Tibial artery (tissue), 4 donors: ENCODE measurements at places on chromosomes 5 and 9.

DNA sequence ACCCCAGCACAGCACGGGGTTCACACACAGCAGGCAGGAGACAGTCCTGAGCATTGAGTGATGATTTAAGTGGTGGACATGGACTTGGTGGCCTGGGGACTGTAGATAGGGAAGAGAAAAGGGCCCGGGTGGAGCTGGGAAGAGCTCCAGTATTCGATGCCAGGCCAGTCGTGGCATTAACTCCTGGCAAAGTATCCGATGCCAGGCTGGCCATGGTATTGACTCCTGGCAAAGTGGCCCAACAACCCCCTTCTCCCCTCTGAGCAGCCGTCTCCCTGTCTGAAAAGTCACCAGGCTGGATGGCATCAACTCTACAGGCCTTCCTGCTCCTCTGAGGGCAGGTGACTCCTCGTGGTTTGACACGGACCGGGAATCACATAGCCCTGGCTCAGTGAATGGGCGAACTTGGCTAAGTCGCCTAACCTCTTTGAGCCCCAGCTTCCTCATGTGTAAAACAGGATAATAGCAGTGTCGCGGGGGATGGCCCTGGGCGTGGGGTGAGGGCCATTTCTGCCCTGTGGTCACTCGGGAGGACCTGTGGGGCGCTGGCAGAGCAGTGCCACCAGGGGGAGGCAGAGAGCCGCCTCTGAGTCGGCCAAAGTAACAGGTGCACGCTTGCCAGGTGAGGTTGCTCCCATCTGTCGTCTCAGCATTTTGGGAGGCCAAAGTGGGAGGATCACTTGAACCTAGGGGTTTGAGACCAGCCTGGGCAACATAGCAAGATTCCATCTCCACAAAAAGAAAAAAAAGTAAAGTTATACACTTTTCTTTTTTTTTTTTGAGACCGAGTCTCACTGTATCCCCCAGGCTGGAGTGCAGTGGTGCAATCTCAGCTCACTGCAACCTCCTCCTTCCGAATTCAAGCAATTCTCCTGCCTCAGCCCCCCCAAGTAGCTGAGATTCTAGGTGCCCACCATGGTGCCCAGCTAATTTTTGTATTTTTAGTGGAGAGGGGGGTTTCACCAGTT lies 5.7 kb upstream of the SEC16A start:
- peak; percentile 84 for DNase-seq

DNA sequence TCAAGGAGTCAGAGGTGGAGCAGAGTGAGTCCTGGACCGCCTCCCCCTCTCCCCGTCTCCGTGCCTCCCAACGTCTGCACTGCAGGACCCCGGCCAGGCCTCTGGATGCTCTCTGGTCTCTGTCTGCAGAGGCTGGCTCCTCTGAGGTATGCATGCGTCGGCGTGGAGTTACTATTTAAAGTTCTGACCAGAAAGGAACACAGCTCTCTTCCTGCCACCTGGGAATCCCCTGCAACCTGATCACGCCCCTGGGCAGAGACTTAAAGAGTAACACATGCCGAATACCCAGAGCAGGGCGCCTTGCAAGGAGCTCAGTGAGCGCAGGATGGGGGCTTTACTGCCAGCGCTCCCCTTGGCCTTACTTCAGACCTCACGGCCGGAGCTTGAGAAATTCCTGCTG lies 16.0 kb downstream of the ANXA6 start:
- no peak for DNase-seq

GRCh38 chr9:32787816-32788215 lies 4.5 kb downstream of the TMEM215 start:
- DNase-seq = no peak

DNA sequence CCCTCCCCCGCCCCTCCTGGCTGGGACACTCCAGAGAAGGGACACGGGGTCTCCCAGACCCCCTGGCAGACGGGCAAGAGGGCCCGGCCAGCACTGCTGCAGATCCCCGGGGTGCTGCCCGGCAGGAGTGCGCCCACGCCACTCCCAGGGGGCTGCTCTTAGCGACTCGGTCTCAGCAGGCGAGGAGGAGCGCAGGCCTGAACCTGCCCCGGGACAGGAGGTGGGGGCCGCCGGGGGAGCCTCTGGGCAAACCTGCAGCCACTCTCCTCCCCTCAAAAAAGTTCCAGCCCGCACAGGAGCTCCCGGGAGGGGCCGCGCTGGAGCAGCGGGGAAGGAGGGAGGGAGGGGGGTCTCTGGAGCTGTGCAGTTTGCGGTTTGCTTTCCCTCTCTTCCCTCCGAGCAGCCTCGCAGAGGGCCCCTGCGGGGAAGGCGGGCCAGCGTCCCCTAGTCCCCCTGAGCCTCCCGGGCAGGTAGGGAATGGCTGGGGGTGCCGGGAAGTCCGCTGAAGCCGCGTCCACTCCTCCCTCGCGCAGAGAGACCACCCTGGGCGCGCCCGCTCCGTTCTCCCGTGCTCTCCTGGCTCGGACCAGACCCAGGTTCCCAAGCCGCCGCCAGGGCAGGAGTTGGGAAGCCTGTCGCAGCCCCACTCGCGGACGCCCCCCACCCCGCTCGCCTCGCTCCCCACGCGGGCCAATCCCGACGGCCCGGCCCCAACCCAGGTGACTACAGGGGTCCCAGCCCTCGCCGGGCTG lies 44.2 kb downstream of the NACC2 start:
- no peak for DNase-seq

DNA sequence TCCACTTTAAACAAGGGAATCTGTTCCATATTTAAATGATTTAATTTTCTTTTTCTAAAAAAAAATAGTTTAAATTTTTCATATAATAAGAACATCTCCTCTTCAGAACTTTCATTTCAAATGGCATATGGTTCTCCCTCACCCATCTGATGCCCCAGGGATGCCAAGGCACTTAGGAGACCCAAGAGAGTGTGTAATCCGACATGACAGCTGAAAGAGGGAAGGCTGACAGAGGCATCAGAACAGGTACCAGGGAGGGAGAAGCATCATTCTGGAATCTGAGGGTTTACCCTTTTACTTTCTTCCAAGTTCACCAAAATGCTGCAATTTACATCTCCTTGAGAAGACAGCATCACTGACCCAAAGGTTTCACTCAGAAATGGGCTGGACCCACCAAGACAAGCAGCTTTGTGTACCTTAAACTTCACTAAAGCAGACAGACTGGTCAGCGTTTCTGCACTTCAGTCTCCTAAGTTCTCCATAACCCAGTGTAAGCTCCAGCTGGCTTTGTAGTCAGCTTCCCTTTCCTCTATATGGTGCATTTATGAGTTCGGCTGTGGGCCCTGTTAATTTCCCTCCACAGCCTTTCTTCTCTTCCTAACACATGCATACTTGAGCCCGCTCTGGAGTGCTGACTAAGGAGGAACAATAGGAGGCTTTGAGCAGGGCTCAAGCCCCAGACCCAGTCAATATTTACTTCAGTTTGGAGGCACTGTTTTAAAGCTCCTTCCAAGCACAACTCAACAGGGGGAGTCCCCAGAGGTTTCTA lies 17.7 kb downstream of the EFNA5 start:
- DNase-seq = no peak

- DNase-seq = no peak
These were observed 81.9 kb downstream of the RMI1 start for GRCh38 chr9:84062538-84062937.

GRCh38 chr5:73454379-73455036 lies 5.9 kb upstream of the FOXD1 start:
- no peak for DNase-seq

DNA sequence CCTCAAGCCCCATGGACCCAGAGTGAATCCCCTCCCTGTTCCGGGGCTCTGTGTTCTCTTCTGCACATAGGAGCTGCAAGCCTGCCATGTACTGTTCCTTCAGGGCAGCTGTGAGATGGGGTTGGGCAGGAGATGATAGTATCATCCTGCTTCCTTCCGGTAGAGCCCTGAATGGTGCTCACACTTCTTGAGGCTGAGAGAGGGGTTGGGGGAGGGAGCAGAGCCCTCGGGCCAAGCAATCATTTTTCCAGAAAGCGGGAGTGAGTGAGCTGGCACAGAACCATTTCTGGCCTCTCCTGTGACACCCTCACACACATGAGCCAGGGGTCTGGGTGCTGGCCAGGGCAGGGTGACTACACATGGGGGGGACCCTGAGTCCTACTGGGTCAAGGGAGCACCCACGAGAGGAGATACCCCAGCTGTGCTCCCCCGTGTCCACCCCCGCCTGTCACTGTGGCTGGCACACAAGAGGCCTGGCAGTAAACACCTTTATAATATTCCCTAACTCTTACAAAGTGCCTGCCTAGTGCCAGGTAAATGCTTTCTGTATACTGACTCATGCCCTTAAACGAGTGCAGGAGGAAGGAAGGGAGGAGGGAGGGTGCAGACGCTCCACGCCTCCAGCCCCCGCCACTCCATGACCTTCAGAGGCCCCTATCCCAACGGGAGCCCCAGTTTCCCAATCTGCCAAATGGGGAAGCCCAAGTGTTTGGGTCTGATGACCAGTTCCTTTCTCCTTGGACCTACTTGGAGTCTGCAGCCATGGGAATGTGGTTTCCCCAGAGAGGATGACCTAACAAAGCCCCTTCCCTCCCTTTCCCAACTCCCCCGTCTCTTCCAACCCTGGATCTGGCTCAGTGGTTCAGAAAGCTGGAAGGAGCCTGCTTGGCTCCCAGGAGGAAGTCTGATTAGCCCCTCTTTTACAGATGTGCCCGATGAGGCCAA lies 15.5 kb downstream of the AKNA start:
- no peak for DNase-seq

- DNase-seq = no peak
These were observed 99.1 kb downstream of the PTTG1 start for GRCh38 chr5:160520609-160521391.

- DNase-seq = no peak
These were observed 57.2 kb downstream of the MTRR start for GRCh38 chr5:7925961-7926695.

DNA sequence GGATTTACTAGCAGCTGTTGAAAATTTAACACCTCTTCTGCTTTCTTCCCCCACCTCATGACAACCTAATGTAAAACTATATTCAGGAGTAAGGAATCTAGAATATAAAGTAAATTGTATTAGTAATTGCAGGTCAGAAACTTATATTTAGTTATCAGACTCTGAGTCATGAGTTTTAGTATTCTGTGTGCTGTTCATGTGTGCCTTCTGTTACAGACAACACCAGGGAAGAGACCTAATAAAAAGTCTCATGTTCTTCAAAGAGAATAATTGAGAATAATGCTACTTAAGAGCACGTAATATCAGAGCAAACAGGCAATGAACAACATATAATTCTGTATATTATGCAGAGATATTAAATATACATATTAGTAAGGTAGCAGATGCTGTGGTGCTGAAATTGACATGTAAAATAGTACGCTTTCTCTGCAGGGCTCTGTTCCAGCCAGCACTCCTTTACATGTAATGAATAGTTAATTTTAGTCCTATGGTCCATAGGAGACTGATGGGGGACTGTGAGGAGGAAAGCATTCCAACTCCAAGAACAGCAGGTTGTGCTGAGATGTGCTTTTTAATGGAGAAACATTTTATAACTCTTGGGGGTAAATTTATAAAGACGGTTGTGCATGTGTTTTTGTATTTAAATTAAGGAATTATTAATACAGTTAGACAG lies 106.4 kb downstream of the ZSWIM6 start:
- DNase-seq = no peak

- DNase-seq = peak; percentile 23
These were observed 43.4 kb downstream of the IRF1 start for GRCh38 chr5:132447196-132447595.

GRCh38 chr9:113598451-113598850 lies 134.9 kb downstream of the RGS3 start:
- no peak for DNase-seq

GRCh38 chr5:111635151-111635902 lies 121.7 kb downstream of the NREP start:
- DNase-seq = no peak

DNA sequence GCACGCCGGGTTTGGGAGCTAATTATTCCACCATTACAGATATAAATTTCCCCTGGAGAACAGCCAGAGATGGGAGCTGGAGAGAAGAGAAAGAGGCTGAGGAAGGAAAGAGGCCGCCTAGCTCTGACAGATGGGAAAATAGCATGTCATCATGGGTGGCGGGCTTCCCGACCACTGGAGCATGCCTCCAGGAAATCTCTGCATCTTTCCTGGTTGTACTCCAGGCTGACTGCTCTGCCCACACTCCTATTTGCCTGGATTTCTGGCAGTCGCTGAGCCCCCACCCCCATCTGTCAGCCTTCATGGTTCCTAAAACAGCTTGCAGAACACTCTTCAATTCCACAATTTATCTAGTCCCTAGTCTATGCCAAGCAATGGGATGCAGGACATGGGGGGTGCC lies 14.3 kb upstream of the GABRP start:
- DNase-seq = no peak

DNA sequence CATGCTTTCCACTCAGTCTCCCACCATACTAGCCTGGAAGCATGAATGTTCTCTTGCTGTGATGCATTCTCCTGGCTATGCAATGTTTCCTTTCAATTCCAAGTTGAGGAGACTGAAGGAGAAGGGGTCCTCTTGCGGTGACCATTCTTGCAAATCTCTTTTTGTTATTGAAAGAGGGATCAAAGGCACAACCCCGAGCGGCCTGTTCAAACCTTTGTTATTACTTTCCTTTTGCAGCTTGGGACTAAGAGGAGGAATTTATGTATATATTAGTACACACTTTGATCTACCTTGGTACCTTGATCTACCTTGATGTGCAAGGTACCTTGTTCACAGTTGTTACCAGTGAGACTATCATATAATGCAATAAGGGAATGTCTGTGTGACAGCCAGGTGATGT lies 147.3 kb downstream of the KCTD16 start:
- no peak for DNase-seq

DNA sequence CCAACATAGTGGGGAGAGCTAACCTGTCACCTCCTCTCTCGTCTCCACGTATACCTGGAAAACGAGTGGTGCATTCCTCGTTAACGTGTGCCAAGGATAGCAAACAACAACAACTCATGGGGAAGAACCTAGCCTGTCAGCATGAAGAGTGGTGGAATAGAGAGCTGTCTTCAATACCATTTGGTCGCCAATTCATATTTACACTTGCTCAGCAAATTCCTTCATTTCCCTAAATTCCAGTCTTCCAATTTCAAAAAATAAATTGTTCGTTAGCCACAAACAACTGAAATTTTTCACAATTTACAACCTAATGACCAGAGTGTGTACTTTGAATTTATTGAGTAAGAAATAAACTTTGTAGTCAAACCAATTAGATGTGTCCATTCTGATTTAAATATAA lies 344.8 kb downstream of the NTRK2 start:
- no peak for DNase-seq

DNA sequence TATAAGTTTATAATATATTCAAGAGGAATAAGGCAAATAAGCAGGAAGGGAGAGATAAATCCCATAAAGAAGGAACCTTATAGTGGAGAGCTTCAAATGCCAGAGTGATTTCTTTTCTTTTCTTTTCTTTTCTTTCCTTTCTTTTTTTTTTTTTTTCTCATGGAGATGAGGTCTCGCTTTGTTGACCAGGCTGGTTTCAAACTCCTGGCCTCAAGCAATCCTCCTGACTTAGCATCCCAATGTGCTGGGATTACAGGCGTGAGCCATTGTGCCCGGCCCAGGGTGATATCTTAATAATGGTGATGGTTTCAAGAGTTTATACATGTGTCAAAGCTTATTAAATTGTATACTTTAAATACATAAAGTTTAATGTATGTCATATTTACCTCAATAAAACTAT lies 19.6 kb upstream of the FOCAD start:
- no peak for DNase-seq
